ENCODE measurements at places on chromosomes 13 and 19. TPM values are rescaled to one million over a fixed set of nuclear protein-coding genes. Genes with fewer than 3 reads are reported as not detected.
A peak's percentile ranks its signal among the peaks of the same experiment; 100 is the strongest.

- H3K27me3 ChIP-seq: no peaks in the 10 kb centered on the region
- no peak overlapping the region for H3K4me3 ChIP-seq
- no peak for DNase-seq
- peaks cover 17% of the 10 kb centered on the region for H3K4me1 ChIP-seq
Measured at GRCh38 chr19:5109560-5109959, 140.6 kb downstream of the KDM4B start.

UBE2L5 gene
- total RNA-seq: 0.18 TPM

COL5A3 gene
- total RNA-seq: 0.61 TPM

IGSF23 gene
- not detected for total RNA-seq

HRC gene
- 2.5 TPM for total RNA-seq

- H3K36me3 ChIP-seq: no peaks in the 10 kb centered on the region
- no peak overlapping the region for H3K4me3 ChIP-seq
- H3K27ac ChIP-seq: no peak overlapping the region
- DNase-seq: no peak
Measured at GRCh38 chr13:38965281-38965680, 25.4 kb downstream of the STOML3 start.

KCNC3 gene
- total RNA-seq: 1.6 TPM

DNA sequence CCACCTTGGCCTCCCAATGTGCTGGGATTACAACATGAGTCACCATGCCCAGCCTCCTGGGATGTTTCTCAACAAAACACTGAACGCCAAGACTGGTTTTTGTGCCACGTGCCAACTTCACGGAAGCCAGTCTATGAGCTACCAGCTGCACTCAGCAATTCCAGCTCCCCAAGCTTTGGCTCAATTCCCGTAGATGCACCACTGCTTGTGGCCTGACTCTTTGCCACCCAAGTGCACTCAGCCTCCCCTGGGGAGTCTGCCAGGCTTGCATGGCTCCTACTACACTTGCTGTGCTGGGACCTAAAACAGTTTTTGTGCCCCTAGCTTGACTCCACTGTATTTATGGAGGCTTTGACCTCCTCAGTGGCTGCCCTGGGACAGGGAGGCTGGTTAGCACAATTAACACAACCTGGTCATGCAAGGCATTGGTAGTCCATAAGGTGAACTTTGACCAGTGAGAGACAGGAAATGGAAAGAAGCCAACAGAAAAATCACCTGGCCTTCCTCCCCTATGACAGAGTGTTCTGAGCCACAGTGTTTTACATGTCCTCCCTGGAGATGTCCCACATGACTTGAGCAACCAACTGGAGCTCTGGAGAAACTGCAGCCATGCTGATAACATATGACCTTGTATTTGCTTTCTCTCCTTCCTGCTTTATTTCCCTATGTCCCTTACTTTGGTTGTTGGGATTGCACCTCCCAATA is 1173.1 kb downstream of the UQCRFS1 start:
- no peaks in the 10 kb centered on the region for H3K36me3 ChIP-seq
- no peak overlapping the region for H3K27ac ChIP-seq
- H3K4me3 ChIP-seq: no peak overlapping the region
- no peaks in the 10 kb centered on the region for H3K4me1 ChIP-seq
- H3K27me3 ChIP-seq: no peaks in the 10 kb centered on the region

GRCh38 chr19:29680447-29680846 is 15.2 kb downstream of the PLEKHF1 start:
- no peaks in the 10 kb centered on the region for H3K4me1 ChIP-seq
- no peaks in the 10 kb centered on the region for H3K27me3 ChIP-seq
- H3K4me3 ChIP-seq: no peak overlapping the region
- no peak for DNase-seq
- H3K27ac ChIP-seq: no peak overlapping the region
- no peaks in the 10 kb centered on the region for H3K36me3 ChIP-seq

DNA sequence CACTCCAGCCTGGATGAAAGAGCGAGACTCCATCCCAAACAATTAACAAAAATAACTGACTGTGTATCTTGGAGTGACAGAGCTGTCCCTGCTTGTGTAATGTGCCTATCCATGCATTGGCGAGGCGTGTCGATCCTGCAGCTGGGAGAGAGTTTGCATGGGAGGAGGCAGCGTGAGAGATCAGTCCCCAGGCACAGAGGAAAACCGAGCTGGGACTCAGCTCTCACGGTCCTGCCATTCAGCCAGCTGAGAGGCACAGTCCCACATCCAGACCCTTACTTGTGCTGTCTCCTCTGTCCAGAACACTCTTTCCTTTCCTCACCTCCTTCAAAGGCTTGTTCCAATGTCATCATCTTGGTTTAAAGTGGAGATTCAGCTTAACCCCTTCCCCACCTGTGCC is 11.9 kb upstream of the SULT2B1 start:
- H3K4me1 ChIP-seq: no peaks in the 10 kb centered on the region
- H3K4me3 ChIP-seq: no peak overlapping the region
- H3K27me3 ChIP-seq: no peaks in the 10 kb centered on the region

DNA sequence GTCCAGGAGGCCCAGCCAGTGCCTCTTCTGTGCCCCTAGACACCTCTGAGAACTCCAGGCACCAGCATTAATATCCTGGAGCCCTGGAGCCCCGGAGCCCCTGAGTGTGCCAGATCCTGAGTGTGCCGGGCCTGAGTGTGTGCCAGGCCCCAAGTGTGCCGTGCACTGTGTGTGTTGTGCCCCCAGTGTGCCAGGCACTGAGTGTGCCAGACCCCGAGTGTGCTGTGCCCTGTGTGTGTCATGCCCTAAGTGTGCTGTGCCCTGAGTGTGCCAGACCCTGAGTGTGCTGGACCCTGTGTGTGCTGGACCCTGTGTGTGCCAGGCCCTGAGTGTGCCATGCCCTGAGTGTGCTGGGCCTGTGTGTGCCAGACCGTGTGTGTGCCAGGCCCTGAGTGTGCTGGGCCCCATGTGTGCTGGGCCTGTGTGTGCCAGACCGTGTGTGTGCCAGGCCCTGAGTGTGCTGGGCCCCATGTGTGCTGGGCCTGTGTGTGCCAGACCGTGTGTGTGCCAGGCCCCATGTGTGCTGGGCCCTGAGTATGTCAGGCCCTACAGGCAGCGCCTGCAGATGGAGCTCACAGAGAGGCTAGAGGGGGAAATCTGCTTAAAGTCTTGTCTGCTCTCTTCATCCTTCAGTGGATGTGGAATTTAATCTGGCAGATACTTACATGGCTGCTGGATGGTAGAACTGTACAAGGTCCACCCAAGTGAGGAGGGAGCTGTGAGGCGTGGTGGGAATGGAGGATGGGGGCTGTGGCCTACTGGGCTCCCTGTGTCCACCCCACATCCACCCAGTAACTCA is 53.9 kb downstream of the C13orf46 start:
- H3K4me3 ChIP-seq: no peak overlapping the region
- H3K4me1 ChIP-seq: no peaks in the 10 kb centered on the region
- no peaks in the 10 kb centered on the region for H3K36me3 ChIP-seq

DNA sequence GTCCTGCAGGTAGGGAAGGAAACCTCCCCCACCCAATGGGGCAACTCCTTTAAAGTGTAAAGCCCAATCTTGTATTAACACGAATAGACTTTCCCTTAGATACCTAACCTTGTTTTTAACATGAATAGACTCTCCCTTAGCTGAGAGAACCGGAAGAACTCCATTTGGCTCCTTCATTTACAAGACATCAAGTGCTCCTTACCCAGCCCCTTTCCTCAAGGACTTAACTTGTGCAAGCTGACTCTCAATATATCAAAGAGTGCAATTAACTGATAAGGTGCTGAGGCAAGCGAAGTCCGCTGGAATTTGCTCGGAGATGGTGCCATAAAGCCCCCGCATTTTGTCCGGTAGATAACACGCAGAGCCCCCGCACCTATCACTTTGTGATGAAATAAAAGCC is 9.9 kb upstream of the ZNF90 start:
- H3K4me3 ChIP-seq: no peak overlapping the region
- H3K4me1 ChIP-seq: no peaks in the 10 kb centered on the region
- no peak for DNase-seq
- H3K36me3 ChIP-seq: no peaks in the 10 kb centered on the region
- no peaks in the 10 kb centered on the region for H3K27me3 ChIP-seq

TTYH1 gene
- 4.0 TPM for total RNA-seq

DNA sequence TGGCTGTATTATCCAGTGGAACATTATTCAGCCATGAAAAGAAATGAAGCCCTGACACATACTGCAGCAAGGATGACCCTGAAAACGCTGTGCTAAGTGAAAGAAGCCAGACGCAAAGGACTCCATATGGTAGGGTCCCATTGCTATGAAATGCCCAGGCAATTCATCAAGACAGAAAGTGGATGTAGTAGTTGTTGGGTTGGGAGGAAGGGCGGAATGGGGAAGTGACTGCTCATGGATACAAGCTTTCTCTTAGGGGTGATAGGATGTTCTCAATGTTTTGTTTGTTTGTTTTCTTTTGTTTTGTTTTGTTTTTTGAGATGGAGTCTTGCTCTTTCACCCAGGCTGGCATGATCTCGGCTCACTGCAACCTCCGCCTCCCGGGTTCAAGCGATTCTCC is 11.1 kb upstream of the CEACAM16 start:
- H3K27me3 ChIP-seq: no peaks in the 10 kb centered on the region
- H3K27ac ChIP-seq: no peak overlapping the region
- H3K4me3 ChIP-seq: no peak overlapping the region
- H3K4me1 ChIP-seq: peaks cover 30% of the 10 kb centered on the region
- DNase-seq: no peak
- no peaks in the 10 kb centered on the region for H3K36me3 ChIP-seq

GRCh38 chr13:27774651-27775050 is 17.6 kb upstream of the GSX1 start:
- no peaks in the 10 kb centered on the region for H3K36me3 ChIP-seq
- no peak overlapping the region for H3K27ac ChIP-seq
- DNase-seq: no peak
- no peak overlapping the region for H3K4me3 ChIP-seq
- no peaks in the 10 kb centered on the region for H3K4me1 ChIP-seq
- H3K27me3 ChIP-seq: peaks cover 6% of the 10 kb centered on the region

ACER1 gene
- not detected for total RNA-seq

DNA sequence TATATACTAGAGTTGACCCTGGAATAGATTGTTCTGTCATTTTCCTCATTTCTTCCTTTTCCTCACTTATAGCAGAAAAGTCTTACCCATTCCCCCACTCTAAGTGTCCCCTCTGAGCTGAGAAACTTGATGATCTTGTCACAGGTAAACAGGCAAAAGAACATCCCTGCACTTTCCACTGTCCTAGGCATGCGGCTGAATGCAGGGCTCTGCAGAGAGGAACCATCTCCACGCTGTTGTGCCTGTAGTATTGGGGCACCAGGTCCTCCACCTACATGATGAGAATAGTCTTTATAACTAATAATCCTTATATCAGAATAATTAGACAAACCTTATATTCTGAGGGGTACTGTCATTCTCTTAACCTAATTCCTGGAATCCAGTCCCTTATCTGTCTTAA is 211.3 kb downstream of the RBM26 start:
- H3K27ac ChIP-seq: no peak overlapping the region
- no peak overlapping the region for H3K4me3 ChIP-seq
- H3K27me3 ChIP-seq: no peaks in the 10 kb centered on the region
- DNase-seq: no peak
- H3K4me1 ChIP-seq: no peaks in the 10 kb centered on the region

GRCh38 chr13:30388406-30389283 is 33.6 kb upstream of the UBE2L5 start:
- peak; percentile 23 for DNase-seq
- no peaks in the 10 kb centered on the region for H3K27me3 ChIP-seq
- H3K4me3 ChIP-seq: no peak overlapping the region
- no peaks in the 10 kb centered on the region for H3K4me1 ChIP-seq

DNA sequence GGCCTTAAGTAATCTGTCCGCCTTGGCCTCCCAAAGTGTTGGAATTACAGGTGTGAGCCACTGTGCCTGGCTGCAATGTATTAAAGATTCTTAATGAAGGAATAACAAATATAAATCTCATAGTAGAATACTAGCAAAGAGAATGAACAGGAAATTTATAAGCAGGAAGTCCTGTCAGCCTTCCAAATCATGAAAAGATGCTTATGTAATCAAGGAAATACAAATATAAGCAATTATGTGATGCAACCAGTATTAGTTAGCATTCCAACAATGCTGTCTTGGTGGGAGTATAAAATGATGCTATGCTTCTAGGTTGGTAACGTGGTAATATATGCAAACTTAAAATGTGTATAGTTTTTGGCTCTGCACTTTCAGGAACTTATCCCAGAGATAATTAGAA is 133.8 kb downstream of the PDS5B start:
- H3K27ac ChIP-seq: no peak overlapping the region
- no peak for DNase-seq
- H3K27me3 ChIP-seq: no peaks in the 10 kb centered on the region
- no peaks in the 10 kb centered on the region for H3K36me3 ChIP-seq

DNA sequence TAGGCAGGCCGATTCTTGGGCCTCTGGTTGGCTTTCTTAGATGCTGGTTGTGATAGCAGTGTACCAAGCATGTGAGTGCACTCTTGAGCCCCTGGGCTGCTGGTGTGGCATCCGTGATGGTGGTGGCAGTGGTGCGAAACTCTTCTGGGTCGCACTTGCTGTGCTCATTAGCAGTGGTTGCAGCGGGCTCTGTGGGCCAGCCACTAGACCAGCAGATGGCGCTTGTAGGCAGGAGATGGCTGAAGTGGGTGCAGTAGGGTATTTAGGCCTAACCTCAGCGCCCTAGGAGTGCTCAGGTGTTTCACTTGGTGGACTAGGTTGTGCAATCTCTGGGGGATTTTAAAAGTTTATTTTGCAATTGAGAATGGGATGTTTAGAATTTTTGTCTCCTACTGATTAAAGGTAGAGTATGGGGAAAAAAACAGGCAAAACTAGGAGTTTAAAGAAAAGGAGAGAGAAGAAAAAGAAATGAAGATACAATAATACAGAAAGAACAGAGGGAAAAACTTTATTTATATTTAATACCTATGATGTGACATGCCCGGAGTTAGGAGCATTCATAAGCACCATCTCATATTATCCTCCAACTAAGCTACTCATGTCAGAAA is 4.3 kb upstream of the ZNF17 start:
- peaks cover 9% of the 10 kb centered on the region for H3K4me1 ChIP-seq
- H3K36me3 ChIP-seq: no peaks in the 10 kb centered on the region
- H3K27ac ChIP-seq: no peak overlapping the region
- H3K4me3 ChIP-seq: no peak overlapping the region
- no peaks in the 10 kb centered on the region for H3K27me3 ChIP-seq

RAB20 gene
- 95.8 TPM for total RNA-seq

- no peaks in the 10 kb centered on the region for H3K36me3 ChIP-seq
- H3K4me3 ChIP-seq: no peak overlapping the region
- H3K27me3 ChIP-seq: no peaks in the 10 kb centered on the region
Measured at GRCh38 chr13:50686551-50686950, 156.9 kb downstream of the DLEU7 start.

GRCh38 chr13:20395061-20395916 is 130.4 kb downstream of the CRYL1 start:
- no peak overlapping the region for H3K4me3 ChIP-seq
- no peaks in the 10 kb centered on the region for H3K27me3 ChIP-seq
- no peaks in the 10 kb centered on the region for H3K36me3 ChIP-seq
- peak; percentile 65 for DNase-seq
- H3K27ac ChIP-seq: no peak overlapping the region

DNA sequence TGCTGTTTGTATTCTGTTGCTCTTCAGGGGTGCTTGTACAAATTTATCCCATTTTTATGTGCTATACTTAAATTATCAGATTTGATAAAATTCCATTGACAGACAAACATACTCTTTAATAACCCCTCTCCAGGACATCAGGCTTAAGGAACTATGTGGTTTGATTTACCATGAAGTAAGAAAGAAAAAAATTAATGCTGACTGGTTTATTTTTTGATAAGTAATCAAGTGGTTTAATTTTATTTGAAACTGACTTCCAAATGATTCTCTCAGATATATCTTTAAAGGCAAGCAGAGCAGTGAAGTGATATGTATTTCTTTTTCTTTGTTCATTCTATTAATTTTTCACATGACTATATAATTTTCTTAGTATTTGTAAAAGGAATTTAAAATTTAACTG is 1168.1 kb downstream of the OLFM4 start:
- H3K27me3 ChIP-seq: no peaks in the 10 kb centered on the region
- DNase-seq: no peak
- no peaks in the 10 kb centered on the region for H3K36me3 ChIP-seq

RNASEH2B gene
- 26.5 TPM for total RNA-seq

ZNF578 gene
- total RNA-seq: 0.93 TPM
